Fibroblast of skin of scalp (primary cell): ENCODE measurements at places on chromosomes 1 and 21.

GRCh38 chr1:22143065-22144033 is at the start of gene WNT4:
Gene WNT4, minus strand, starts transcription at chr1:22143097. Its CDS starts 175 bp downstream, at chr1:22142922.
- DNase-seq: peak; percentile 41

DNA sequence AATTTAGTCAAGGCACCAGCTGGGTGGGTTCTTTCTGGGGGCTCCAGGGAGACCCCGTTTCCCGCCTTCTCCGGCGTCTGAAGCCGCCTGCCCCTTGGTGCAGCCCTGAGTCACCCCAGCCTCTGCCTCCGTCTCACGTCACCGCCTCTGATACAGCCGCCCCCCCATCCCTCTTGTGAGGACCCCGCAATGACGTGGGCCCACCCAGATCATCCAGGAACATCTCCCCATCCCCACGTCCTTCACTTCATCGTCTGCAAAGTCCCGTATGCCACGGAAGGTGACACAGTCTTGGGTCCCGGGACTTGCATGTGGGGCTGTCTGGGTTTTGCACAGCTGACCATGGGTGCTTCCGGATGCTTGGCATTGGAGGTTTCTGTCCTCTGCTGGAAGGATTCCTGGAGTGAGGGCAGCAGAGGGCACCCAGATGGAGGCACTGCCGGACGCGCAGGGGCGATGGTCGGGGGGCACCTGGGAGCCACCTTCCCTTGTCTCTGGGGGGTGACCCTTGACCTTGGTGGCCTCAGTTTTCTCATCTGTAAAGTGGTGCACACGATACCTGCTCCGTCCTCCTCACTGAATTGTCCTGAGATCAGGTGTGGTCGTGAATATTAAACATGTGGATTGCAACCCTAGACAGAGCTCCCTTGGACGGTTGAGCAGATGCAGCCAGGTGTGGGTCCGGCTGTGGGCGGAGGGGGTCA is 58.8 kb downstream of the PRKCZ start:
- no peak for DNase-seq

GRCh38 chr1:164155347-164155746 is 403.6 kb upstream of the PBX1 start:
- DNase-seq: no peak

- peak; percentile 44 for DNase-seq
Measured at GRCh38 chr1:201085902-201086735, 26.1 kb downstream of the CACNA1S start.

GRCh38 chr1:13708380-13708982 is 8.5 kb downstream of the PRDM2 start:
- no peak for DNase-seq

DNA sequence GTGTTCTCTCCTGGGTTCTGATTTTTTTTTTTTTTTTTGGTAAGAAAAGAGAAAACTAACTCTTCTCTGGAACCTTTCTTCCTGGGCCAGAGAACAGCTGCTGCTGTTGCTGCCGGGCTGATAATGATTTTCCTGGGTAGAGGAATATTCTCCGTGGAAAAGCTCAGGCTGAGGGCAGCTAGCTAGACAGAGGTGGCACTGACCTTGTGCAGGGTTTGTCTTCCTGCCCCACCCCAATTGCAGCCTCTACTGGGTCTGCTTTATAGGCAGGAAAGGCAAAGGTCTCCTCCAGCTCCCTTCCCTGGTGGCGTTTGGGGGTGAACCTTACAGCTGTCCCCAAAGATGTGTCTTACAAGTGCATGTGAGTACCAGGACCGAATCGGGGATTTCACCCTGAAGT is 79.3 kb downstream of the SPSB1 start:
- DNase-seq: no peak

DNA sequence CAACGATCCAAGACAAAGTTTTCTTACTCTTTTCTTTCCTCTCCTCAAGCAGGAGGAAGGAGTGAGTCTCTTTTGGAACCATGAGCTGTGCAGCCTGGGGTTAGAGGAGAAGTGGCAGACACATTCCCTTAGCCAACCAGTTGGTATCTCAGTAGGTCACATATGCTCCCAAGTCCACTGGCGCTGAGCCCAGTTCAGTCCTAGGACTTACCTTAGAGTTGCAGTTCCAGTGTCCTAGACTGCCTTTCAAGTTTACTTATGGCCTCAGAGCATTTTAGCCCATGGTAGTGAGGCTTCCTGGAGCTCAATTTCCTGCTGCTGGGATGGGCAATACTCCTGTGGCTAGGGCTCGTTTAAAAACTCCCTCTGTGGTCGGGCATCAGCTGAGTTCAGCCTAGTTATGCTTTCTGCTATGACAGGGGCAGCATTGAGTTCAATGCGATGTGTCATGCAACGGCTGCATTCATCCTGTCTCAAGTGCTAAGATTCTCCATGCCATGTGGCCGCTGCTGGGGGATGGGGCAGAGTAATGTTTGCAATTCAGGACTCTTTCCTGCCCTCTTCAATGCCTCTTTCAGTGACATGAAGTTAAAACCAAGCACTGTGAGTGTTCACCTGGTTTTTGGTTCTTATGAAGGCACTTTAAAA is 103.8 kb downstream of the LRRC7 start:
- DNase-seq: peak; percentile 73

DNA sequence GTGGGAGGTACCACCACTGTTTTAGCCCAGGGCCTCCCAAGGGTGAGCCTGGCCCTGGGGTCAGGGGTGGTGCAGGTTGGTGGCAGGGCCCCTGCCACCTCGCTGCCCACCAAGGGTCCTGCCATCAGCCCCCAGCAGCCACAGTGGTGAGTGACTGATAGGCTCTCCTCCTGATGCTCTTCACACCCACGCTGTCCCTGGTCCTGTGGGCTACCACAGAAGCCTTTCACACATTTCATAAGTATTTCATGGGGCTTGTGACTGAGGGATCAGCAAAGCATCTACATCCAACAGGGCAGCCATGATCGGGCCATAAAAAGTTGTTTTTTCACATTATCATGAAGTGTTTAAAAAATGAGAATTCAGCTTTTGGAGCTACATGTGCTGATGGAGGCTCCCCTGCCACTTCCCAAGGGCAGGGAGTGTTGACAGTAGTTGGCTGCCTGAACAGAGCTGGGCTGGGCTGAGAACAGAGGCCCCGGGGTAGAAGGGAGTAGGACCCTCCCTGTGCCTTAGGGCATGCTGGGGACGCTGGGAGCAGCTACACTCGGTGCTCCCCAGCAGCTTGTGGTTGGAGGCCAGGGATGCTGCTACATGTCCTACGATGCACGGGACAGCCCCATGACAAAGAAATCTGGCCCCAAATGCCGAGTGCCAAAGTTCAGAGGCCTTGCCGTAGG is 73.1 kb upstream of the TMEM51 start:
- DNase-seq: no peak

DNA sequence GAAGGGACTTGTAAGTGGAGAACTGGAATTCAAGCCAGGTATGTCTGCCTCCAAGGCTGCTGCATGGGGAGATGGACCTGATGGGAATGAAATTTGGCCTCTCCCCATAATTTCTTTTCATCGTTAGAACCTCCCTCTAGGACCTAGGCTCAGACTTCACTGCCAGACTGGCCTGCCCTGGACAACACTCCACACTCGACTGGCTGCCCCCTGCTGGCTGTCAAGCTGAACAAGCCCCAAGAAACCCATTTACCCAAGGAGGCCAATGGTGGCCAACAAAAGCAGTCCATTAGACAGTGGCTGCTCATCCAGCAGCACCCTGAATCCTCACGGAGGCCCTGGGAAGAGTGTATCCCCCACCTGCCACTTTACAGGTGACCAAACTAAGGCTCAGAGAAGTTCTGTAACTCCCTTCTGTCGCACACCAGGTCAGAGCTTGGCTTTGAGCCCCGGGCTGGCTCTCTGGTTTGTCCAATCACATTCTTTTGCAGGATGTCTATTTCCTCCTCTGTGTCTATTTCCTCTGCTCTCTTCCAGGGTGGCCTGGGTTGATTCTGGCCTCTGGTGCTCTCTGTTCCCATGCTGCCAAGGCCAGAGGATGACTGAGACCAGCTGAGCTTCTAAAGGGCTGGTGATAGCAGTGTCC is 3.8 kb downstream of the RNF186 start:
- peak; percentile 52 for DNase-seq

DNA sequence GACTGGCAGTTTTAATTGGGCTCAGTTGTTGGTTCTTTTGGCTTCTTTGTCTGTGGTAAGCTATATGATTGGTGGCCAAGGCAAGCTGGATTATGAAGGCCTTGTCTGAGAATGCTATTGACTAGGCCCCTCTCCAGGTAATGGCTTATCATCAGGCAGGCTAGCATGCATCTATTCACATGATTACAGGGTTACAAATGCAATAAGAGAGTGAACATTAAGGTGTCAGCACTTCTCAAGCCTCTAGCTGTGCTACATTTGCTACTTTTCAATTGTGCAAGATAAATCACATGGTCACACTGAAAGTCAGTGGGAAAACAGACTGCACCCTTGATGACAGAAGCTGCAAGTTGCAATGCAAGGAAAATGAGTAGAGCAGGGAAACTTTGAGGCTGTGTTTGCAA is 550.9 kb upstream of the TMPRSS15 start:
- no peak for DNase-seq

DNA sequence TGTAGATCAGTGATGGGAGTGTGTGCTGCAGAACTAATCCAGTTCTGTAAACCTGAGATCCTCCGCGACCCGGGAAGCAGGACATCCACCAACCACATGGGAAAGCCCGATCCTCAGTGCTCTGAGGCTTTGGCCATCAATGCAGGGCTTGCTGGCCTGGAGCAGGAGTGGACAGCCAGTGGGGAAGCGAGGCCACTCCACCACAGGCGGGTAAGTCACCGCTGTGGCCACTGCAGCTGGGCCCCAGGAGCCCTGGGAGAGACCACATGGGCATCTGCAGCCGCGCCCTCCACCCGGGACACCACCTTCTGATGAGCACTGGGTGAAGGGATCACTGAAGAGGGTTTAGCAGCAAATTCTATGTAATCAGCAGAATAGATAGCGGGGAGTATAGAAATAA is 811 bp downstream of the KRTAP12-1 start:
- DNase-seq: no peak

- no peak for DNase-seq
Measured at GRCh38 chr1:11943619-11944018, 9.1 kb downstream of the PLOD1 start.

- DNase-seq: no peak
Measured at GRCh38 chr1:192730198-192730597, 78.6 kb upstream of the RGS2 start.

- DNase-seq: no peak
Measured at GRCh38 chr1:147897029-147897752, 5.4 kb upstream of the GJA8 start.

- no peak for DNase-seq
Measured at GRCh38 chr1:145806844-145807243, 17.1 kb downstream of the RNF115 start.
